ENCODE measurements at places on chromosomes 6 and 20.

- DNase-seq, result no peak
Measured at GRCh38 chr20:64158346-64159285, 5.6 kb upstream of the MYT1 start.

DNA sequence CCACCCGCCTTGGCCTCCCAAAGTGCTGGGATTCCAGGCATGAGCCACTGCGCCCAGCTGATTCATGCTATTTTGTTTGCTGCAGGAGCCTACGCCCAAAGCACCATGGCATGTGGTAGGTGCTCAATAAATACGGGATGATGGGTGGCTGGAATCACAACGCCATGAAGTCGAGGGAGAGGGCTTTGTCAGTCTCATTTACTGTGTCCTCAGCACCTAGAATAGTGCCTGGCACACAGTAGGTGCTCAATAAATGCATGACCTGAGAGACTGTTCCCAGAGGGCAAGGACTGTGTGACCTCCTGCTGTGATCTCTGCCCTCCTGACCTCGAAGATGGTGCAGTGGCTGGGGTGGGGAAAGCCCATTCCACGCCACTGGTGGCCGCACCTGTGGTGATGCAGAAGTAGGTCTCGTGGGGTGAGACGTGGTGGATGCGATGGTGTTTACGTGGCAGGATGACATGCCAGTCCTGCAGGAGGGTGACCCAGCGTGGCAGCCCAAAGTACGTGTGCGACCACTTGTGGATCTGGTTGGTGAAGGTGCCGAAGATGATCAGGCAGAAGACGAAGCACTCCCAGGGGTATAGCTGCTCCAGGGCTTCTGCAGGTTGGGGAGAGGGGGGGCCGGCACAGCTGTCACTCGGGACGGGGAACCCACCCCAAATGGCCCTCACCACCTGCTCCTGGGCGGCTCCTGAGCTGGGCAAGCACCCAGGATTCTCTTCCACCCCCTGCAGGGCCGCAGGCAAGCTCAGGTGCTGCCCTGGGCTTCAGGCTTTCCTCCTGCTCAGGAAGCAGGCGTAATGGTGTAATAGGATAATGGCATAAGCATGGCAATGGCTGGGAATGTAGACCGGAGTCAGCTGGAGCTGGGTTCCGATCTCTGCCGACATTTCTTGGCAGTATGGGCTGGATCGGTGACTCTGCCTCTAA lies 14.9 kb upstream of the UBE2V1 start:
- DNase-seq, result peak; percentile 22

- no peak for DNase-seq
Measured at GRCh38 chr20:43901296-43901695, 13.4 kb upstream of the TOX2 start.

DNA sequence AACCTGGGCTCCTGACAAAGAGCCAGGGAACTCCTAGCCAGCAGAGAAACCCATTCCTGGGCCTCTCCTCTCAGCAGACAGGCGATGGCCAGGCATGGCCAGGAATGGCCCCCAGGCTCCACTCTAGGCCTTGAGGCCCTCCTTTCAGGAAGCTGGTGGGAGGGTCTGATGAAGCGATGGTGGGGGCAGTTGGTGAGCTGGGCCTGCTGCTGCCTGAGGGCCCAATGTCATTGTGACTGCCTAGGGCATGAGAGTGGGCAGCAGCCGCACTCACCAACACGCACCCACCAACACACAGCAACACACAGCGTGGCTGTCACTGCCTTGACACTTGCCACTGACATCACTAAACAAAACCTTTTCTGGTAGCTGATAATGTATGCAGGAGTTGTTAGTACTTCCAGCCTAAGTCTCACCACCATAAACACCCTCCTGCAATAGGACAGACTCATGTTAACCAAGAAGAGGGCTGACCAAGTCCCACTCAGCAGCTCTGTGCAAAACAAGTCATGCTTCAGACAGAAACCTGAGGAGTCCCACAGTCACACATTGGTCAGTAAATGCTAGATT lies 69.3 kb downstream of the ABHD12 start:
- DNase-seq, result no peak

DNA sequence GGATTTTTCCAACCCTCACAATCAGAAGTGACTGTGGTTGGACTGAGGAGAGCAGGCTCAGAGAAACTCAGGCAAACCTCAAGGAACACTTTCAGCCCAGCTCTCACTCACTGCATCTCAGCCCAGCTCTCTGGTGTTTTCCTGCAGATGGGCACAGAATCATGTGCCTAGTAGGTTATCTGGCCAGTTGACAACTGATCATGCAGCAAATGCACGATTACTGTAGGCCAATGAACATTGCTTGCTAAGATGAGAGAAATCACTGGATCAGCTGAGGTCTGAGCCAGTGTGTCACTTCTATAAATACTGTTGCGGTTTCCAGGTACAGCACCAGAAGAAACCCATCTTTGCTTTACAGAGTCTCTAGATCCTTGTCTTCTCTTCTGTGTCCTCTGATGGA lies 540.5 kb downstream of the CD83 start:
- DNase-seq, result no peak

- DNase-seq, result no peak
Measured at GRCh38 chr20:45518282-45518681, 2.9 kb upstream of the SPINT3 start.
